Esophagus squamous epithelium (tissue), 5 donors: ENCODE measurements at places on chromosomes 6 and 20.

- no peak for DNase-seq
These were observed 53.0 kb upstream of the GPR6 start for GRCh38 chr6:109925075-109925474.

- no peak for DNase-seq
These were observed 6.8 kb upstream of the USP49 start for GRCh38 chr6:41901882-41902519.

DNA sequence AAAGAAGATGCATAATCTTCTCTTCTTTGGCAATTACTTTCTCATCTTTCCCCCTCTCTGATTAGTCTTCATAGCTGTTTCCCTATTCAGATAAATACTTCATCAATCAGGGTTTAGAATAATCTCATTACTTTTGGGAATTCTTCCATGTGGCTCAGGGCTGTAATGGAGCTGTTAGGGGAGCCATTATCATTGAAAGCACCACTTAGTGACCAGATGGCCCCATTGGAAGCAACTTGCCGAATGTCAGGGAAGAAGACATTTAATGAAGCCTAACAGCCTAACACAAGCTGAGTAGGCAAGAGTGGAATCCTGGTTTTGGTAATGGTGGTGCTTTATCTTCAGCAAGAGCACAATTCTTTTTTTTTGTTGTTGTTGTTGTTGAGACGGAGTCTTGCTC is 45.0 kb downstream of the TIAM2 start:
- DNase-seq, result no peak

GRCh38 chr6:131027326-131027725 is 35.7 kb downstream of the EPB41L2 start:
- no peak for DNase-seq

DNA sequence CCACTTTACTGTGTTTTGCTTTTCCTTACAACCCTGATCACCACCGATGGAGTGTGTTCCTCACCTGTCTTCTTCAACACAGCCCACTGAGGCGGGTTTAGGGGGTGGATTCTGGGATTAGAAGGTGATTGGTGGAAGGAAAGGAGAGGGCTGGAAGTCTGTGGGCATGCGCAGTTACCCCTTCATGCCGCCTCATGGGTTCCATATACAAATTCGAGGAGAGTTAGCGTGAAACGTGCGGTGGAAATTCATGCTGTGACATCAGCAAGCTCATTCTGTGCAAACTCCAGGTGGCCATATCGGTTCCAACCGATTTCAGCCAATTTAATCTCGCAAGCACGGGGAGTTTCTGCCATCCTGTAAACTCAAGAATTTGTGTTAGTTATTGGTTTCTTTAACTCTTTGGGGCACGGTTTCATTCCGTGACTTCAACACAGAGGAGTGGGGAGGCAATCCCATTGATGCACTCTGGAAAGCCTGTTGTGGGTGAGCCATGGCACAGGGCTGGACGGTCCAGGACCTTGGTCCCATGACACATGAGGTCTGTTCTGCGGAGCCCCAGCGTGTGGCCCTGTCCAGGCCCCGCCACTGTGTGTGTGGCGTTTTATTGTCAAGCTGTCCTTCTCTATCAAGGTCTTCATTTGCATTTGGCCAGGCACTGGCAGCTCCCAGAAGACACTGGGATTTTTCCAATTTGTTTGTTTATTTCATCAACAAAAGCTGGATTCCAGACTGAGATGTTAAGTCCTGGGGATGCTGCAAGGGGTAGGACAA is 482.8 kb upstream of the SULF2 start:
- DNase-seq, result no peak

DNA sequence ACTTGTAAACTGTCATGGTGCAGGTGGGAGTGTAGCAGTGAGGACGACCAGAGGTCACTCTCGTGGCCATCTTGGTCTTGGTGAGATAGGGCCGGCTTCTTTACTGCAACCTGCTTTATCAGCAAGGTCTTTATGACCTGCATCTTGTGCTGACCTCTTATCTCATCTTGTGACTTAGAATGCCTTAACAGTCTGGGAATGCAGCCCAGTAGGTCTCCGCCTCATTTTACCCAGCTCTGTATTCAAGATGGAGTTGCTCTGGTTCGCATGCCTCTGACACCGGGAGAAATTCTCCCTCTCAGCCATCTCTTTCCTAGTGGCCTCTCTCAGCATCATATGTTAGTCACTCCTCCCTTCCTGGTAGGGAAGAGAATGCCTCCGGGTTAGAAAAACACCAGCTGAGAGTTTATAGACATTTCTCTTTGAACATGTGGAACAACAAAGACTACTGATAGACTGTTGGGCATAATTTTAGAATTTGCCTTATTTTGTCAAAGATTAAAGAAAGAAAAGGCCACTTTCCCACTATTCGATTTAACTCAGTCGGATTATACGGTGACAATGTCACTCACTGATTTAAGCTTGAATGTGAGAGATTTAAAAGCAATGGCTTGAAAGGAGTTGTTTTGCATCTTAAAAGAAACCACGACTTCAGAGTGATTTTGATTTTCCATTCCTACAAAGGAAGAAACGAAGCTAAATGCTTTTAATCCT is 67.9 kb upstream of the SNX9 start:
- DNase-seq, result no peak

- no peak for DNase-seq
These were observed 1222.7 kb upstream of the CITED2 start for GRCh38 chr6:140597181-140597580.
